CD4-positive, alpha-beta T cell treated with Interleukin-2 at 100 ng/mL for 4 hours (primary cell): ENCODE measurements at places on chromosomes 7 and 10.

DNA sequence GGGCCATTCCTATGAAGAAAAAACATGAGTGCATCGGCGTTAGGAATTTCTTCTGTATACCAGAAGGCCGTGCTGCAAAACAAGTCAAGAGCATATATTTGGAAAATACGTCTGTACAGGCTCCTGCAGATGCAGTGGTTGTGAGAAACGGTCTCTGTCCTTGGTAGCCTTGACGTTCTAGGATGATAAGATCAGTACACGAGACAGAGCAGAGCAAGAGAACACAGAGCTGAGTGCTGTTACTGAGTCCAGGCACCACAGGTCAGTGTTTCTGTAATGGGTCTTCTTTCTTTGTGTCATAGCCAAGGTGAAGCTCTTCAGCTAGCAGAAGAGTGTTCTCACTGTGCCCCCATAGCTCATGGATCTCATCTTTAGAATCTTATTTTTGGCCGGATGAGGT, 62.8 kb downstream of the WDR37 start:
- DNase-seq, result no peak

DNA sequence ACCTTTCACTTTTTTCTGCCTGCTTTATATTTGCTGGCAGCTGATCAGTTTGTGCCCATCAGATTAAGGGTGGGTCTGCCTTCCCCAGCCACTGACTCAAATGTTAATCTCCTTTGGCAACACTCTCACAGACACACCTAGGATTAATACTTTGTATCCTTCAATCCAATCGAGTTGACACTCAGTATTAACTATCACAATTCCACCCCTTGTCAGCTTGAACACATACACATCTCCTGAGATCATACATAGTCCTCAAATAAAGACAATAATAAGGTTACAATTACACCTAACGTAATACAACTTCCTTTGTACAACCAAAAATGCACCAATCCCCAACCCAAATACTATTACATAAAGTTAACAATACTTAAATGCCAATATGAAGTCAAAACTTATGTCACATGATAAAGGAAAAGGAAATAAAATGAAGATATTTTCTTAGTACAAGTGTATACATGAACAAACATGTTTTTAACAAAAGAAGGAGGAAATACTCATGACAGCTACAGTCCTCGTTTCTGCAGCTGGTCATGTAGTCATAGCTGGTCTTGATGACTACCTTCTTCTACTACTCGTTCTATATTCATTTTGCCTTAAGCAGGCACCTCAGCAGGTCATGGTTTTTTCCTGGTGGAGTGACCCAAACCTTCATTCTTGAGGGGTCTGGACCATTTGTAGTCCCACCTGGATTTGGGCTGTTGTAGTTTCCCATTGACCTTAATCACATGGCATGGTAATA, 96.7 kb upstream of the CABCOCO1 start:
- DNase-seq, result no peak

- no peak for DNase-seq
Observed at GRCh38 chr10:30728766-30729165, 99.2 kb upstream of the LYZL2 start.

DNA sequence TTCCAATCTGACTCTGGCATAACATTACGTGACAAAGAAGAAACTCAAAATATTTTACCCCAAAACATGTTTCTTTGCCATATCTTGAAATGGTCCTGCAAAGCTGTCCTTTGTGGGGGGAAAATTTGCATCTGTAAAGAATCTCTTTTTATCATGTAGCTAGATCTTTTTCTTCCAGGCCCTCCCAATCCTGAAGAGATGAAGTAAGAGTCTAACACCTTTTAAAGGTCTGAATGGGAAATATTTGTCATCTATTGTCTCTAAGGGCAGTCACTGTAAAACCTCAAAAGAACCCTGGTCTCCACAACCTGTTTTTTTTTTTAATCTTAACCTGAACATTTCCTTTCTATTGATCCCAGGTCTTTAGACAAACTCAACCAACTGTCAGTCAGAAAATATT, 8.6 kb downstream of the OR2AE1 start:
- DNase-seq, result no peak

DNA sequence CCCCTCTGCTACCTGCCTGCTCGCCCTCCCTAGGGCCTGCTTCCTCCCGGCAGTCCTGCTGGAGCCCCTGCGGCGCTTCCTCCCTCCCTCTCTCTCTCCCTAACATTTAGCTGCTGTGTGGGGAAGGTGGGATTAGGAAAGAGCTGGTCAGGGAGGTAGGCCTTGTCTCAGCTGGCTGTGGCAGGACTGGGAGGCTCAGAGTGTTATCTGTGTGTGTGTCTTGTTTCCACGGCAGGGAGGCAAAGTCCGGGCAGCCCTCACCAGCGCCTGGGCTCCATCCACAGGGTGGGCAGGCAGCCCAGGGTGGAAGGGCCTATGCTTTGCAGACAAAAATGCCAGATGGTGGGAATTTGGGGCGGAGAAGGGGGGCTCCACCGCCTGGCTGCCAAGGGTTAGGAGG, 105.7 kb downstream of the RPS24 start:
- DNase-seq, result no peak

DNA sequence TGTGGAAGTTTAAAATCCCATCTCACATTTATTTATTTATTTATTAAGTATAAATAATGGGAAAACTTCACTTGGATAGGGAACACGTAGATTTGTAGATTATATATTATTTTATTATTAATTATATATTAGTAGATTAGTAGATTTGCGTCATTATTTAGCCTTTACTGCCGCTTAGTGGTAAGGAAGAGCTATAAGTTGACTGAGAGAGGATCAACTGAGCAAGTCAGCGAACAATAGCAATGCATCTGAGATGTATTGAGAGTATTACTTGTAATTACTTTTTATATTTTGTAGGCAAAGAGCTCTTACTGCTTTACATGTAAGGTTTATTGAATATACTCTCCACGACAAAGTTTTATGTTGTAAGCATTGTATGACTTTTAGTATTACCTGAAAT, 244.5 kb upstream of the ANKRD30A start:
- peak; percentile 1 for DNase-seq

DNA sequence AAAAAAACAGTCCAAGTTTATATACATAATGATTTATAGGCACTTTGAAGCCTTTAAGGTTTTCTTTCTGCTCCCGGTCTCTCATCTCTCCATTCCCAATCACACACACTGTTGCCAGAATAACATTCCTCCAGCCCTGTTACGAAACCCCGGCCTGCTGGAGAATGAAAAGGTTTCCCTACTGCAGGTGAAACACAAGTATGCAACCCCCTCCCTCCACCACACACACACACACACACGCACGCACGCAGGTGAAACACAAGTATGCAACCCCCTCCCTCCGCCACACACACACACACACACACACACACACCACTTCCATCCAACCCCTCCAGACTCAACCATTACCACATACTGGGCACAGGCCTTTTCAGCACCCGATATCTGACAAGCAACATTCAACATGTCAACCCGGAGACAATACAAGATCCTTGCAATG, 87.5 kb downstream of the PARD3 start:
- DNase-seq, result no peak
